ENCODE measurements at places on chromosomes 1 and 21. TPM values are rescaled to one million over a fixed set of nuclear protein-coding genes. Genes with fewer than 3 reads are reported as not detected.

GRCh38 chr1:17629460-17629859, 90.0 kb downstream of the ARHGEF10L start:
- DNase-seq, result no peak

GRCh38 chr1:80047791-80048190, 1041.3 kb upstream of the ADGRL4 start:
- DNase-seq, result no peak

DNA sequence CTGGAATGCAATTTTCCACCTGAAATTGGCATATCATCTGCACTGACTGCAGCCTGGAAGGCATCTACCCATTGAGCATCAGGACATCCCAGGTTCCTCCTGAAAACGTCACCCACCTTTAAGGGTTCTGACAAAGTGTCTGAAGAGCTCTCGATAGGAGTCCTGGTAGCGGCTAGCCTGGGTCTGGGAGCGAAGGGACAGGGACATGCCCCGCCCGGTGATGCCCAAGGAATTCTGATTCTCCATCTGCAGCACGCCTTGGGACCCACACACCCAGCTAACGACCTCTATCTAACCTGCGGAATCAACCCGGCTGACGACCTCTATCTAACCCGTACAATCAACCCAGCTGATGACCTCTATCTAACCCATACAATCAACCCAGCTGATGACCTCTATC, 13.3 kb upstream of the CCDC27 start:
- no peak for DNase-seq

GRCh38 chr1:43796111-43796581, 88.8 kb downstream of the ST3GAL3 start:
- no peak for DNase-seq

- DNase-seq, result peak; percentile 73
Measured at GRCh38 chr1:179077396-179077795, 4.5 kb upstream of the TOR3A start.

DNA sequence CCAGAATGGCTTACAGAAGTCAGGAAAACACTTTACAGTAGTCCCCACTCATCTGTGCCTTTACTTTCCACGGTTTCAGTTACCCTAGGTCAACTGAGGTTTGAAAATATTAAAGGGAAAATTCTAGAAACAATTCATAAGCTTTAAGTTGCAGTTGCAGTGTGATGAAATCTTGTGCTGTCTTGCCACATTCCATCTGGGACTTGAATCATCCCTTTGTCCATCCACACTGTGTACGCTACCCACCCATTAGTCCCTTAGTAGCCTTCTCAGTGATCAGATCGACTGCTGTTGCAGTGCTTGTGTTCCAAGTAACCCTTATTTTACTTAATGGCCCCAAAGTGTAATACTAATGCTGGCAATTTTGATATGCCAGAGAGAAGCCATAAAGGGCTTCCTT, 30.5 kb downstream of the ZCCHC17 start:
- no peak for DNase-seq

DNA sequence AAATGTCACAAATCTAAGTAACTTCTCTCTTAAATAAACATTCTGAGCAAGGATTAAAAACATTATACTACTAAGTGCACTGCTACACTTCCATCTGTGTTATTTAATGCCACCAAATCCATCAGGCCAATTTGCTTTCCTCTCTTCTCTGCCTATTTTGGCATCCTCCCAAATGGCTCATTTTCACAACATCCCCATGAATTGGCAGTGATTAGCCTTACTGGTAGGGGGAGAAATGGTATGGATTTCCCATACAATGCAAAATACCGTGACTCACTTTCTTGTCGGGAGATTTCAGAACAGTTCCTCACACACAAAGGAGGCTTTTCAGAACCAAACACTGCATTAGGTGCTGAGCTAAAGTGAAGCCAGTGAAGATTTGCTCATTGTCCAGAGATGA, 195.7 kb downstream of the MIS18A start:
- no peak for DNase-seq

DNA sequence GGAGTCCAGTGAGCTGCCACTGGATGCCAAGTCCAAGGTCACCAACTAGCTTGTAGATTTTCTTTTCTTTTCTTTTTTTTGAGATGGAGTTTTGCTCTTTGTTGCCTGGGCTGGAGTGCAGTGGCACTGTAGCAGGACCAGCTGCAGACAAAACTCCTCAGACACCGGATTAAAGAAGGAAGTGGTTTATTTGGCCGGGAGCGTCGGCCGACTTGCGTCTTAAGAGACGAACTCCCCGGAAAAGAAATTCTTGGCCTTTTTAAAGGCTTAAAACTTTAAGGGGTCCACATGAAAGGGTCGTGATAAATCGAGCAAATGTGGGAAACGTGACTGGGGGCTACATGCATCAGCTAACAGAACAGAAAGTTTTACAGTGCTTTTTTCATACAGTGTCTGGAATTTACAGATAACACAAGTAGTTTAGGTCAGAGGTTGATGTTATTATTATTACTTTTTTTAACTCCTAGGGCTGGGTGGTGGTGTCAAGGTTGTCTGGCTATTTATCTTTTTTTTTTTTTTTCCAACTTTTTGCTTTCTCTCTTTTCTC, 36.4 kb upstream of the CFAP126 start:
- no peak for DNase-seq

- peak; percentile 64 for DNase-seq
Measured at GRCh38 chr1:25167269-25168192, 64.8 kb downstream of the SYF2 start.

- DNase-seq, result no peak
Measured at GRCh38 chr1:77350012-77350770, 68.4 kb downstream of the AK5 start.

DNA sequence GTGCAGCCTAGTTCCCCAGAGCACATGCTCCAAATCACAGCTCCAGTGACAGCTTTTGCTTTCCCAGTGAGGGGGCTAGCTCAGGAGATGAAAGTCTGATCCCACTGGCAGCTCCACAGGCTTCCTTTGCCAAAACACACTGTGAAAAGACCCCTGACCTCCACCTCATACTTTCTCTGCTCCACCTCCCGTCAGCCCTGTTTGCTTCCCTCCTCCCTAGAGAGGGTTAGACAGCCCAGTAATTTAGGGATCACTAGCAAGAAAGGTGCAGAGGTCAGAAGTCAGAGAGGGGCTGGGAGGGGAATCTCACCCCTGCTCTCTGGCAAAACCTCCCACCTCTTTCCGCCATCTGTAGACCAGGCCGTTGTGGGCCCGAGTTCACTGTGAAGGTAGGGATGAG, 62.8 kb downstream of the PLXNA2 start:
- DNase-seq, result no peak

- peak; percentile 71 for DNase-seq
Measured at GRCh38 chr1:26996024-26996423, 2.5 kb downstream of the TRNP1 start.

- peak; percentile 85 for DNase-seq
Measured at GRCh38 chr1:119968068-119968492, 71.8 kb upstream of the ADAM30 start.

- no peak for DNase-seq
Measured at GRCh38 chr1:247360991-247361731, 29.5 kb upstream of the ZNF496 start.

- DNase-seq, result no peak
Measured at GRCh38 chr1:211783266-211783665, 47.3 kb downstream of the LPGAT1 start.

DNA sequence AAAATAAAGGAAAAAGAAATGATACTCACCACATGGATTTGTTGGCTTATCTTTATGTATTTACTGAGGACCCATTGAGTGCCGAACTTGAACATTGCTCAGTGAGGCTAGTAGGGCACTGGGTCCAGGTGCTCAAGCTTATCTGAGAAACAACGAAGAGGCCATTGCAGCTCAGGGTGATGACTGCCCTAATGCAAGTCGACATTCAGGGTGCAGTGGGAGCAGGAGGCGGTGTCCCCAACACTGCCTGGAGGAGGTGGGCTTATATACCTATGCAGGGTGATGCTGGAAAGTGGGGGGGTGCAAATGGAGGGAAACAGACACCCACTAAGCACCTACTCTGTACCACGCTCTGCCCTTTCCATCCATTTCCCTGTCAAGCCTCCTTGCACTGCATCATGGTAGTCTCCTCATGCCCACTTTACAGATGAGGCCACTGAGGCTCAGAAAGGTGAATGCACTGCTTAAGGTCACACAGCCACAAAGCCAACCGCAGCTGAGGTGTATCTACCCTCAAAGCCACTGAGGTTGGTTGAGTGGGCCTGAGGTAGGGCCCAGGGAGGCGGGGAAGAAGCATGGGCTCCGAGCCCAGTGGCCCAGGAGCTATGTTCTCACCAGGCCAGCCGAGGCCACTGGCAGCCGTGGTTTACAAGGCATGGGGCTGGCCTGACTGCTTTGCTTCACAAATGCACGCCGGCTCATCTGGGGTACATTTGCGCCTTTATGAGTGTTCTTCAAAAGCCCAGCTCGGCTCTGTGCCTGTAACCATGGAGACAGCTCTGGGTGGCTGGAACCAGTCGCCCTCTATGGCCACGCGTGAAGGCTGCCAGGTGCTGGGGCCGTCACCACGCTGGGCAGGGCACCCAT, 103.8 kb downstream of the EPHB2 start:
- DNase-seq, result no peak

- DNase-seq, result peak; percentile 96
Measured at GRCh38 chr1:209674957-209675564, at the start of gene G0S2. Gene G0S2, plus strand, starts transcription at chr1:209675412. Its CDS starts 273 bp downstream, at chr1:209675685.

DNA sequence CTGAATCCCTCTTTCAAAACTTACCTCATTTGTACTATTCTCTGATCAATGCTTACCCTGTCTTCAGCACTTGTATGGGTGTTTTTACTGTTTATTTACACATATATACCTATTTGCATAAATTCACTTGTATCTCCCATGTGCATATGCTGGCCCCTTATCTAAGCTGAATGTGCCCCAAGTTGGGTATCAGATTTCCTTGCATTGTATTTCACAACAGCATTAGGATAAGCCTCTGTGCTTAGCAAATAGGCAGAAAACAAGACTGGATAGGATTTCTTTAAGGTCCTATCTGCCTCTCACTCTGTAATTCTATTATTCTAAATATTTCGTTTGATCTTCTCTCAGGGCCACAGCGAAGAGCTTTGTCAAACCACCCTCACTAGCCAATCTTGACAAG, 45.9 kb upstream of the IPO9 start:
- DNase-seq, result no peak

DNA sequence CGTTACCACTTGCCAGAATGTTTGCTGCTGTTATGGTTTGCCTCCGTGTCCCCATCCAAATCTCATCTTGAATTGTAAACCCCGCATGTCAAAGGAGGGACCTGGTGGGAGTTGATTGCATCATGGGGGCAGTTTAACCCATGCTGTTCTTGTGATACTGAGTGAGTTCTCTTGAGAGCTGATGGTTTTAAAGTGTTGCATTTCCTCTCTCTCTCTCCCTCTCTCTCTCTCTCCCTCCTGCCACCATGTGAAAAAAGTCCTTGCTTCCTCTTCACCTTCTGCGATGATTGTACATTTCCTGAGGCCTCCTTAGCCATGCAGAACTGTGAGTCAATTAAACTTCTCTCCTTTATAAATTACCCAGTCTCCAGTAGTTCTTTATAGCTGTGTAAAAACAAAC, 44.4 kb downstream of the CFHR5 start:
- DNase-seq, result no peak

DNA sequence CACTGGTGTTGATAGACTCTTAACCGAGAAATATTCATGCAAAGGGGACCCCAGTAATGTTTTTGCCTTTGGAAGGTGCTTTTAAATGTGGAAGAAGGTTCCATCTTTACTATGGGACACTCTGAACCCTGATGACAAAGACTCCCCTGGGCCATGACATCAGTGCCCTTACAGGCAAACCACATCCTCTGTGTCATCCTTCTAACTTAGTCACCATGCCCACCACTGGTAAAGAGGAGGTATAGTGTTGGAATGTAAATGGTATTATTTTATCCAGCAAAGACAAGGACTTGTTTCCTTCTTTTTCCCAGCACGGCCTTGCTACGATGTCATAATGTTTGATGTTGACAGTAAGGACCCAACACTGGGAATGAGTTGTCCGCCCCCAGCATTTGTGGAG, 12.6 kb downstream of the METTL13 start:
- peak; percentile 95 for DNase-seq

DNA sequence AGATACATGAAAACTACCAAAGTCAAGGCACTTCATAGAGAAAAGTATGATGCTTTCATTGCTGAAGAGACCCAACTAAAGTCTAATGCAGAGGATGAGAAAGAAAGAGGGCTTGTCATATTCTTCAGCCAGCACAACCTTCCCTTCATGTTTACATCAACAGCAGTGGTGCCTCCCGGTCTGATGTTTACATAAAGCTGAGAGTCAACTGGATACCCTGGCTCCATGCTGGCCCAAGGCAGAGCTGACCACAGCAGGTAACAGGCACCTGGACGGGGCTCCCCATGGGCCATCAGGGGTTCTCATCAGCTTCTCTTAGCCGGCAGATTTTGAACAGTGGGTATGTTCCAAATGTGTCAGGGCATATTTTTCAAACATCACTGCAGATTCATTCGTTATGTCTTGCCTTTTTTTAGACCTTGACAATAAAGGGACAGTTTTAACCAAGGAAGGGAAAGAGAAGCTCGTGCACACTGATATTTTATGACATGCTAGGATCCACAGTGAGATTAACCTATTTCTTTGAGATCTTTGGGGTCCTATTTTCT, 117.1 kb downstream of the NRIP1 start:
- no peak for DNase-seq

- no peak for DNase-seq
Measured at GRCh38 chr1:92992054-92992453, 30.8 kb upstream of the DIPK1A start.

DNA sequence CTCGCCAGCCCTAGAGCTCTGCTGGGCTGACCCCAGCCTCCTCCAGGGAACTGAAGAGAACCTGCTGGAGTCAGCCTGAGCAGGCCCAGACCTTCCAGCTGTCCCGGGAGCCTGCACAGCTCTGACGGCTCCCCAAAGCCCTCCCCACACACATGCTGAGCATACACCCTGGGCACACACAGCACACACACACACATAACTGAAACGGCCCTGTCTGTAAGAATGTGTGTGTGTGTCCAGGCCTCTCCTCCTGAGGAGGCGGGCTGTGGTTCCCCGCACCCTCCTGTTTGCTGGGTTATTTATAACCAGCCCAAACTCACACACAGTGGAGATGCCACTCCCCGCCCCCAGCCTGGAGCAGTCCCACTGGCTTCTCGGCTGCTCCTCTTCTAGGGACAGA, 20.2 kb downstream of the SDC3 start:
- DNase-seq, result no peak

HOOK1 gene
- total RNA-seq, result 5.0 TPM

GBP5 gene
- total RNA-seq, result not detected

SLC2A5 gene
- not detected for total RNA-seq

NEK2 gene
- total RNA-seq, result 47.5 TPM

RGS13 gene
- total RNA-seq, result 0.22 TPM

DFFA gene
- 46.7 TPM for total RNA-seq

ANKRD13C gene
- 41.5 TPM for total RNA-seq

PDC gene
- not detected for total RNA-seq

MMP23B gene
- 25.9 TPM for total RNA-seq

TFF2 gene
- total RNA-seq, result 22.9 TPM

All from PC-3 (cell line).